Smooth muscle cell of the pulmonary artery (primary cell): ENCODE measurements at places on chromosomes 16 and 17. TPM values are rescaled to one million over a fixed set of nuclear protein-coding genes. Genes with fewer than 3 reads are reported as not detected.

Gene HBQ1
- total RNA-seq: not detected in 2 replicates

Gene JPH3
- 0.03 TPM in 1 of 2 replicates, not detected in the other for total RNA-seq

Gene MT1A
- 1.1 TPM in 1 of 2 replicates, not detected in the other for total RNA-seq

Gene PRAC1
- total RNA-seq: not detected in 2 replicates

Gene MRPL58
- total RNA-seq: 13.4 and 15.6 TPM in 2 replicates

Gene HEATR9
- not detected in 2 replicates for total RNA-seq

Gene CCL5
- 0.07 TPM in 1 of 2 replicates, not detected in the other for total RNA-seq

Gene DOC2B
- not detected in 2 replicates for total RNA-seq

Gene GAS2L2
- 0.07 and 0.10 TPM in 2 replicates for total RNA-seq

Gene ZSCAN10
- not detected in 2 replicates for total RNA-seq

Gene MT1M
- 1.5 TPM in 1 of 2 replicates, not detected in the other for total RNA-seq

Gene ALOX15B
- 0.07 and 1.2 TPM in 2 replicates for total RNA-seq

Gene C1QL1
- total RNA-seq: 0.33 and 0.46 TPM in 2 replicates

Gene CAPNS2
- 0.59 and 0.89 TPM in 2 replicates for total RNA-seq

Gene CSH2
- total RNA-seq: not detected in 2 replicates

Gene PRSS22
- total RNA-seq: not detected in 2 replicates

Gene PIPOX
- 1.2 and 1.4 TPM in 2 replicates for total RNA-seq

Gene PDXDC1
- total RNA-seq: 96.7 and 137 TPM in 2 replicates

Gene SLC9A5
- total RNA-seq: 3.4 and 4.2 TPM in 2 replicates

Gene NETO2
- total RNA-seq: 26.4 and 150 TPM in 2 replicates

Gene SLFN13
- total RNA-seq: 1.9 and 4.0 TPM in 2 replicates

Gene LRRC75A
- total RNA-seq: 1.7 and 2.1 TPM in 2 replicates

Gene KRT36
- total RNA-seq: not detected in 2 replicates

Gene TPSAB1
- total RNA-seq: not detected in 2 replicates

Gene CDT1
- 3.8 and 4.2 TPM in 2 replicates for total RNA-seq

Gene SOST
- 8.8 and 20.9 TPM in 2 replicates for total RNA-seq

Gene NPW
- 0.85 and 1.0 TPM in 2 replicates for total RNA-seq

Gene ZNF597
- total RNA-seq: 1.9 and 2.1 TPM in 2 replicates

Gene EFCAB13
- total RNA-seq: 5.1 and 5.3 TPM in 2 replicates

Gene MPP3
- total RNA-seq: 9.2 and 18.6 TPM in 2 replicates

Gene KRT24
- not detected in 2 replicates for total RNA-seq

Gene HOXB8
- 0.10 TPM in 1 of 2 replicates, not detected in the other for total RNA-seq

Gene SCGB1C2
- total RNA-seq: not detected in 2 replicates

Gene EFNB3
- 0.10 and 0.39 TPM in 2 replicates for total RNA-seq

Gene ABCC11
- total RNA-seq: 0.26 and 0.30 TPM in 2 replicates

Gene NTN3
- total RNA-seq: 0.85 and 1.3 TPM in 2 replicates

Gene FNDC8
- not detected in 2 replicates for total RNA-seq

Gene TCAP
- total RNA-seq: 0.52 and 0.53 TPM in 2 replicates

Gene TLCD2
- total RNA-seq: 3.8 and 4.8 TPM in 2 replicates

Gene DECR2
- 11.5 and 12.5 TPM in 2 replicates for total RNA-seq

Gene PRCD
- total RNA-seq: 4.5 and 5.3 TPM in 2 replicates

Gene TNS4
- total RNA-seq: 0.07 TPM in 1 of 2 replicates, not detected in the other

Gene CD300LF
- total RNA-seq: not detected in 2 replicates

Gene DRC3
- total RNA-seq: 1.2 and 1.8 TPM in 2 replicates

Gene ITGAL
- total RNA-seq: 0.17 TPM in 1 of 2 replicates, not detected in the other

Gene ZP2
- not detected in 2 replicates for total RNA-seq
